ENCODE measurements at places on chromosomes 6 and 20.

DNA sequence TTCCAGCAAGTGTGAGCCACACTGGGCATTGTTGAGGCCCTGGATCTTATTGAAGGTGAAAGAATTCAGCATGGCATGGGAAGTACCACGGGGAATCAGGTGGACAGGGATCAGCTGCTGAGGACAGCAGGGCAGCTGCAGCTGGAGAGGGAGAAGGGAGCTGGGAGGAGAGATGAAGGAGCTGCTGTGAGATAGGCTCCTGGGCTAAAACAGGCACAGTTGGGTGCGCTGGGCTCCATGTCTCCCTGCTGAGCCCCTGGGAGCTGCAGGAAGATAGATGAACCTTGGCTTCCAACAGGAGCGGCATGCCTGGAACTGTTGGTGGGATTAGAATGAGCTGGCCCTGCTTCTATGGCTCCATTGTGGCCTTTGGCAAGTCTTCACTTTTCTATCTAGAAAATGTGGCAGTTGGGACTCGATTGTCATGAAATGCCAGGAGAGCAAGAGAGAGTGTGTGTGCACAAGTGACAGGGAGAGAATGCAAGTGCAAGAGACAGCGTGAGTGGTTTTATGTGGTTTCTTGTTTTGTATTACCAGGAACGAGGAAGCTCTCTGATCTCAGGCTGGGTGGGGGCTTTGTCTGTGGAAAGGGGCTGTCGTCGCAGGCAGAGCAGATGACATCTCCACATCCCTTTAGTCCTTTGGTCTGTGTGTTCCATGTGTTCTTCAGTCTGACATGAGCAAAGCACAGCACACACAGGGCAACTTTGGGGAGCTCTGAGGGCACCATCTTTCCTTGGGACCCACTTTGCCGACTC is 20.4 kb downstream of the SNPH start:
- no peak for DNase-seq

- DNase-seq, result no peak
Measured at GRCh38 chr20:51413857-51414256, 128.7 kb downstream of the NFATC2 start.

DNA sequence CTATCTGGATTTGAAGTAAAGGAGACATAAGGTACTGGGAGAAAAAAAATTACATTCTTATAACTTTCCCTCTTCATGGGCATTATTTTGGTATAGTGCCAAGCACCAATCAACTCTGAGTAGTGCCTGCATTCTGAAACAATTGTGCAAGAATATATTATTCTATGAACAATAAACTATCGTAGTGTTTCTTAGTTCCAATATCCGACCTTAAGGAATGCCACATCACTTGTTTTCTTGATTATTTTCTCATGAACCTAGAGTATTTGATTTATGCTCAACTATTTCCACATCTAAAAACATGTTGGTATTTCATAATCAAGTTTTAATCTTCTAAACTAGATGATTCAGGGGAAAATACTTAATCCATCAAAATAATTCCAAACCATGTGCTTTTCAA is 294.4 kb upstream of the TBX18 start:
- no peak for DNase-seq

GRCh38 chr20:39813190-39813829 is 851.2 kb downstream of the DHX35 start:
- DNase-seq, result no peak

GRCh38 chr6:93568169-93568568 is 148.8 kb upstream of the EPHA7 start:
- no peak for DNase-seq

DNA sequence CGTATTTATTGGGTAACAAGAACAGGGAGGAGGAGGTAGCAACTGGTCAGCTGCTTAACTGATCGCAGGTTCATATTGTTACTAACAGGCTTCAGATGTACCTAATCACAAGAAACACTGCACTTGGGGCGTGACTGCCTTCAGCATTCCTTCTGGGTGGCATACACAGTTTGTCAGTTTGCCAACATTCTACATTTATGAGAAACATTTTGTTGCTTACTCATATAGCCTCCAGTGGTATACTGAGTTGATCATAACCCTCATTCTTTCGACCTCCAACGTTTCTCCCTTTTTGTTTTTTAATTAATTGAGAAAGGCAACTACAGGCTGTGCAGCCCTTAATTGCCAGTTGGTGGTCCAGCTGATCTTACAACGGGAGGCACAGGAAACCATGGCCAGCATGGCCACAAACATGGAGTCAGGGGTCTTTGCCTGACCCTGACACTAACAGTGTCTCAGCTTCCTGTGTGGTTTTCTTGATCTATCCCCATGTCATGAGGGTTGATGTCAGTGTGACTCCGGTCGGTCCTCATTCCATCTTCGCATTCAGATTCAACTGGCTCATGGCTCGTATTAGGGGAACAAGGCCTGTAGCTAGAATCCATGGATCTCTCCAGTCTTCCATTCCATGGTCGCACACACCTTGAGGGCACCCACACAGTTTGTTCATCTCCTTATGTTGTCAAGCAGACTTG is 9.4 kb downstream of the EPB41L2 start:
- no peak for DNase-seq

Measured in stimulated activated CD4-positive, alpha-beta T cell treated with anti-CD3 and anti-CD28 coated beads, Interleukin-1b, Interleukin-23, amount 100 ng/mL, for 24 hours (primary cell).